ENCODE measurements at places on chromosomes 4 and X. TPM values are rescaled to one million over a fixed set of nuclear protein-coding genes. Genes with fewer than 3 reads are reported as not detected.
A peak's percentile ranks its signal among the peaks of the same experiment; 100 is the strongest.

The GPR82 gene
- total RNA-seq = not detected

GRCh38 chr4:30920043-30920442 lies 199.9 kb downstream of the PCDH7 start:
- no peak overlapping the region for H3K4me3 ChIP-seq
- H3K27me3 ChIP-seq = no peaks in the 10 kb centered on the region
- H3K36me3 ChIP-seq = no peaks in the 10 kb centered on the region
- DNase-seq = no peak
- H3K27ac ChIP-seq = no peak overlapping the region

The PPBP gene
- not detected for total RNA-seq

DNA sequence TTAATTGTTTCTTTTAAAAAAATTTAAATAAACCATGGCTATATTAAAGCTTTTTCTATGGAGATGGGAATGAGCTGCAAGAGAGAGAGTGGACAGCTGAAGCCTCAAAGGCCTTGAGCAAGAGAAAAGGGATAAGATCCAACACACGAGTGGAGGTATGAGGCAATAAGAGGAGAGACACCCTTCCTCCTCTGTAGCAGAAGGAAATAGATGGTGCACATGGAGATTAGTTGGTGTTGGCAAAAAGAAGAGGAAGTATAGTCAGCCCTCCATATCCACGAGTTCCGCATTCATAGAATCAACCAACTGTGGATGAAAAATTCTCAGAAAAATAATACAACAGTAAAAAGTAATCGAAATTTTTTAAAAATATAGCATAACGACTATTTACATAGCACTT lies 3.2 kb downstream of the CXorf38 start:
- peak; percentile 54 for DNase-seq
- no peak overlapping the region for H3K4me3 ChIP-seq
- no peak overlapping the region for H3K27ac ChIP-seq
- 0 out of 2 replicates have a peak, but pooled peaks cover 1% of the 10 kb centered on the region for H3K36me3 ChIP-seq
- no peaks in the 10 kb centered on the region for H3K4me1 ChIP-seq

The TLR7 gene
- not detected for total RNA-seq

DNA sequence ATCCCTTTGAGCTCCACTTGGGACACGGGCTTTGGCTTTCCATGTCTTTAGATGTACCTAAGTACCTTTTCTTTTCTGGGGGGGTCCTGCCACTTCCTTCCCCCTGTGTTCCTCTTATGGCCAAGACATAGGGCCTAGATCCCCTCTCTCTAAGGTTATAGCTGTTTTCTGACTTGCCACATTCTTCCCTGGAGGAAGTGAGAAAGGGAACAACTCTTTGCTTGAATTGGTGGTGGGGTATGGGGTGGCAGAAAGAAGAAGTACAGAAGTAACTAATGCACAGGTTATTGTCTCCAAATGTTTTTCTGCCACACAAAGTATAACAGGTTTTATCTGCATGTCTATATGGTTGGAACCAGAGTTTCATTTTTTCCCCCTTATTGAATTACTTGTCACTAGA lies 29.7 kb upstream of the DIPK2B start:
- no peak overlapping the region for H3K4me3 ChIP-seq
- H3K27ac ChIP-seq = no peak overlapping the region
- H3K36me3 ChIP-seq = no peaks in the 10 kb centered on the region
- peaks cover 28% of the 10 kb centered on the region for H3K27me3 ChIP-seq
- no peaks in the 10 kb centered on the region for H3K4me1 ChIP-seq
- no peak for DNase-seq

The YY2 gene
- 0.72 TPM for total RNA-seq

- H3K36me3 ChIP-seq = no peaks in the 10 kb centered on the region
- no peaks in the 10 kb centered on the region for H3K4me1 ChIP-seq
- H3K27ac ChIP-seq = no peak overlapping the region
- H3K4me3 ChIP-seq = no peak overlapping the region
- DNase-seq = peak; percentile 15
- H3K27me3 ChIP-seq = no peaks in the 10 kb centered on the region
These were observed 502.3 kb upstream of the DIAPH2 start for GRCh38 chrX:96182366-96182765.
